Lung (tissue), 17 donors: ENCODE measurements at places on chromosomes 4 and X. TPM values are rescaled to one million over a fixed set of nuclear protein-coding genes. Genes with fewer than 3 reads are reported as not detected.

DNA sequence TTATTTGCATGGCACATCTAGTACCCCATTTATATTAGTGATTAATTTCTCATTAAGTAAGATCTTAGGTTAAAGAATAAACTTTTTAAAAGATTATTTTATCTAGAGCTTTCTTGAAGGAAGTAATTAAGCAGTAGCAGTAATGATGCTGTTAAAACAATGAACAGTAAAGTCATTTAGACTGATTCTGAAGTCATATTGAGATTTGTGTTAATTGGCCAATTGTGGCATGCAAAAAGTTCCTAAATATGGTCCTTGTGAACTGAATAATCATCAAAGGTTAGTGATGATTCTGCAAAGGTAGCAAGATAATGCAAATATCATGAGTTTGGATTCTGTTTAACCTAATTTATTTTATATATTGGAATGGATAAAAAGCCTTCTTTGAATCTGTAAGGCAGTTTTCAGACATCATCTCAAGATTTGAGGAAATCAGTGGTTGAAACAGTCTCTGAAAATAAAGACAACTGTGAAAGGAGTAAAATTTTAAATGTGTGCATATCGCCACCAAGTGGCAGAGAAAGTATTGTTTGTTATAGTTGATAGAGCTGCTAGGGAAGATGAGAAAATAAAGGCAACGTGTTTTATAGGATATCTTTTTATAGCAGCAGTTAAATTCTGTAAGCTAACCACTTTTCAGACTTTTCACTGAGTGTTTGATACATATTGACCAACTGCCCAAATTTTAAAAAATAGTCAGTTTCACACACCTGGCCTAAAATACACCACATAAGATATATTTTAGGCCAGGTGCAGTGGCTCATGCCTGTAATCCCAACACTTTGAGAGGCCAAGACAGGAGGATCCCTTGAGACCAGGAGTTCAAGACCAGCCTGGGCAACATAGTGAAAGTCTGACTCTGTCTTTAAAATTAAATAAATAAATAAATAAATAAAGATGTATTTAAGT, 79.6 kb downstream of the CCKAR start:
- peak; percentile 31 for DNase-seq

- DNase-seq: no peak
These were observed 22.1 kb upstream of the SCOC start for GRCh38 chr4:140351093-140352075.

DNA sequence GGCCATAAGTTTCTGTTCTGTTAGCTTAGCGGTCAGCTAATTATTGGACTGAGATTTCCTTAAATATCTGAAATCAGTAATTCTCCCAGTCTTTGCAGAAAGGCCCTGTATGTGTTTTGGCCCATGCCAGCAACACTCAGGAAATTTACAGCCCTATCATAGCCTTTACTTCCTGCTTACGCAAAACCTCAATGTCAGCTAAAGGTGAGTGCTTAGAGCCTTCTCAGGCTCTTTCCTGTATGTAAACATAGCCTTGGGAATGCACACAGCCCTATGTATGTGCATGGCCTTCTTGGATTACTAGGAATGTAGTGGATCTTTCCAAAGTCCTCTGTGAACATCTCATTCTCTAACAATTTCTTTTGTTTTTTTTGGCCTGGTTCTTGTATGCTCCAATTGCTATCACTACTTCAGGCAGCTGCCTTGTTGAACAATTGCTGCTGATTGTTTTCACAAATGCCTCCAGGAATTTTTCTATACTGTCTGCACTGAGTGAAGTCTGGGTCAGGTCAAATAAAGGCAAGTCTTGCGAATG, 200.0 kb downstream of the PPP1R2C start:
- DNase-seq: no peak

DNA sequence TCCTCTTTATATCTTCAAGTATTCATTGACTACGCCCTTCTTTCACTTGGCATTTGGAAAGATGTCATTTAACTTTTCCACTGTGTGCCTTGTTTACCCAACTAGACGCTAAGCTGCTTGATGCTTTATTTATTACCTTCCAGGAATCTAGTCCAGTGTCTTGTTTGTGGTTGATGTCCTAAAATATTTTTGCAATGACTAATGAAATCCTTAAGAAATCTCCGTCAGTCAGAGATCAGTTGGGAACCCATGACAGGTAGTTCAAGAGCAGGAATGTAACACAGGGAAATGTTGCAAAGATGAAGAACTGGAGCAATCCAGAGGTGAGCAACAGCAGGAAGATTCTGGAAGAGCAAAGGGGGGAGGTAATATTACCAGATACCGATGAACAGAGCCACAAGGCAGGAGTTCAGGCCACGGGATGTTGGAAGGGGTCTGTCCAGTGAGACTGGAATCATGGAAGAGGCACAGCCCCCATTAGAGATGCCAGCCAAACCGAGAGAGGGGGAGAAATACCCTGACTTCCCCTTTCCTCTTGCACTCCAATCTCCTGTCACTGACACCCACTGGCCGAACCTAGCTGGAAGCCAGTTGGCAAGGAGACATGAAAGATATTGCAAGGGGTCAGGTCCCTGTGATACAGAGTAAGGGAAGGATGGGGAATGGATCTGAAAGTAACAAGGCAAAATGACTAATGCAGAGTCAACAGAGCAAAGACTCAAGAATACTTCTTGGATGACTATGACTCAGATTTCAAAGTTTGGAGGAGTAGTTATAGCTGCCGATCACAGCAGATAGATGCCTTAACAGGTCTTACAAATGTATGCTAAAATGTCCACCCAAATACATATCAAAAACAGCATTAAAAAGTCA, 62.7 kb upstream of the PHKA2 start:
- DNase-seq: no peak

DNA sequence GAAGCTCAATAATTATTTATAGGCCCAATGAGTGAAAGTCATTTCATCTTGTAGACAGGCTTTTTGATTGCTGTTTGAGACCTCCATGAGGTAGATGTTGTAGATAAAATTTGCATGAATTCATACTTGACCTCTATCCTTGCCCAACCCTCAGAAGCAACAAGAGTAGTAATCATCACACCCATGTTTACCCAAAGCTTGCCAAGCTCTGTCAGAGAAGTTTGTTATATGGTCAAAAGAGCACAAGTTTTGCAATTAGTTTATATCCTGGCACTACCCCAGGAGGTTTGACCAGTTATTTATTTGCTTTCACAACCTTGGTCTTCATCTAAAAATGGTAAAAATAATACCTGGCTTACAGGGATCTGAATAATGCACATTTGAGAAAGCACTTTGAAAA, 20.7 kb downstream of the ADH7 start:
- DNase-seq: no peak

ZIC3 gene
- total RNA-seq: not detected

TEX13B gene
- total RNA-seq: not detected
